Suppressor macrophage treated with lipopolysaccharide for 4 hours (primary cell): ENCODE measurements at places on chromosomes 1 and 21.
A peak's percentile ranks its signal among the peaks of the same experiment; 100 is the strongest.

DNA sequence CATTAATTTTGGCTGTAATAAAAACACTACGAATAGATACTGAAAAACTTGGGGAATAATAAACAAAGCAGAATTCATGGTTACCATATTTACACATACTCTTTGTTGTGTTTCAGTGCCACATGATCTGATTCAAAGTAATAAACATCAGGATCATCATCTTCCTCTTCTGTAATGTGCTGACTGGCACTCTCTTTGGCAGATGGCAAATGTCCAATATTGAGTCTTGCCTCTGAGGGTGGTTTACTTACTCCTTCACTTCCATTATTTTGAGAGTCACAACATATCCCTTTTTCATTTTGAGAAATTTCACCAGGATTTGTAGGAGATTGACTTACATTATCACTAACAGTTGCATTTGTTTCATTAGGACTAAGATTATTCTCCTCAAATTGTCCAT is 50.7 kb downstream of the ZZZ3 start:
- DNase-seq: peak; percentile 42

GRCh38 chr1:26913754-26914619 is at the start of gene NR0B2:
TSS of gene NR0B2 (minus strand) at chr1:26913975. CDS start at chr1:26913940, 35 bp downstream.
- DNase-seq: no peak

DNA sequence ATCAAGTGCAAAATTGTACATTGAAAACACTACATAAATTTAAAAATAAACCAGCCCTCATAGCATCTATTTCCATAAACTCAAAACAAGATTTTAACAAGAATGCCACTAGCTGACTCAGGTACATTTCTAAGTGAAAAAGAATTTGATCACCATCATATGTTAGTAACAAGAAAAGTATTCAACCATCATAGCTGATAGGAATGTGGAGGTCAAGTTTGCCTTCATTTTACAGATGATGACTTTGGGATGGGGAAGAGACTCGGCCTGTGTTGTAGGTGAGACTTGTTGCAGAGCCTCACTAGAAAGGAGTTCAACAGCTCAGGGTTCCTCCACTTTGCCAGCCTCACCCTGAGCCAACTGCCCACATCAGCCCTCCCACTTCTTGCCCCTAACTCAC is 318.8 kb upstream of the FAM78B start:
- no peak for DNase-seq

DNA sequence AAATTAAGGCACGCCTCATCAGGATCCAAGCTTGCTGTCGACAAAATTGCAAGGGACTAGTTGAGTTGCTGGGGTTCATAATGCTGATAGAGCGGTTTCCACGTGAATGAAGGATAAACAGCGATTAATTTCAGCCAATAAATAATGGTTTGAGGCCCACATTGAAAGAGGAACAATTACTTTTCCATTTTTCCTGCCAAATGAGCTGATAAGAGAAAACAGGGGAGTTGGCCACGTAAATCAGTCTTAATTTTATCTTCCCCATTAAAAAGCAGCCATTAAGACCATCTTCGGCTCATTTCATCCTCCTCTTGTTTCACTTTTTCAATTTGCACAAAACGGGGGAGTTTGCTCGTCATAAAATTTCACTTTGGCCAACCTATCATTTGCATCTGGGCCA is 235.5 kb upstream of the RRP15 start:
- no peak for DNase-seq

DNA sequence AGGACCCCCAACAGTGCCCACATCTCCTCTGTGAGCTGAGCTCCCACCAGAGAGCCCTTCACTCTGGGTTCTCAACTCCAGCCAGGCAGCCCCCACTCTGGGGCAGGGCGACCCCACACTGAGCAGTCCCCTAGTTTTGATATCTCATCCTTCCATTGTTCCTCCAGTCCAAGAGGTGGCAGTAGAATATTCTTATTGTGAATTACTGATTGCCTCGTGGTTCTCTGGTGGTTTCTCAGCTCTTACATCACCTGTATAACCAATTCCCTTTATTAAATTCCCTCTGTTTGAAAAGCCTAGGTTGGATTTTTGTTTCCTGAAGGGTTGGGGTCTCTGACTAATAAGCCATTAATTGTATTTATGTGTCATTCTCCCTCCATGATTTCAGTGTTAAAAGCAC is 407.5 kb downstream of the SETD4 start:
- peak; percentile 15 for DNase-seq

DNA sequence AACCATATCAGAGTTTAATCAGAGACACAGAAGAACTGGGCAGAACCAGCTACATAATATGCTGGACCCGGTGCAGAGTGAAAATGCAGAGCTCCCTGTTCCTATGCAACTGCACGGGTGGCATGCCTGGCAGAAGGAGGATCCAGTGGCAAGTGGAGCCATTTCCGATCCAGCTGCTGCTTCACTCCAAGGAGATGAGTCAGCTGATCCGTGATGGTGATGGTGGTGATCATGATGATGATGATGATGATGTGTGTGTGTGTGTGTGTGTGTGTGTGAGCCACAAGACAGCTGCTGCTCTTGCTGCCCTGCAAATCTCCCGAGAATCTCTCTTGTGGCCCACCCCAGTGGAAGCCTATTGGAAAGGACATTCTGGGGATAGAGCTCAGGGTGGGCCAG is 133.0 kb downstream of the URB2 start:
- no peak for DNase-seq

DNA sequence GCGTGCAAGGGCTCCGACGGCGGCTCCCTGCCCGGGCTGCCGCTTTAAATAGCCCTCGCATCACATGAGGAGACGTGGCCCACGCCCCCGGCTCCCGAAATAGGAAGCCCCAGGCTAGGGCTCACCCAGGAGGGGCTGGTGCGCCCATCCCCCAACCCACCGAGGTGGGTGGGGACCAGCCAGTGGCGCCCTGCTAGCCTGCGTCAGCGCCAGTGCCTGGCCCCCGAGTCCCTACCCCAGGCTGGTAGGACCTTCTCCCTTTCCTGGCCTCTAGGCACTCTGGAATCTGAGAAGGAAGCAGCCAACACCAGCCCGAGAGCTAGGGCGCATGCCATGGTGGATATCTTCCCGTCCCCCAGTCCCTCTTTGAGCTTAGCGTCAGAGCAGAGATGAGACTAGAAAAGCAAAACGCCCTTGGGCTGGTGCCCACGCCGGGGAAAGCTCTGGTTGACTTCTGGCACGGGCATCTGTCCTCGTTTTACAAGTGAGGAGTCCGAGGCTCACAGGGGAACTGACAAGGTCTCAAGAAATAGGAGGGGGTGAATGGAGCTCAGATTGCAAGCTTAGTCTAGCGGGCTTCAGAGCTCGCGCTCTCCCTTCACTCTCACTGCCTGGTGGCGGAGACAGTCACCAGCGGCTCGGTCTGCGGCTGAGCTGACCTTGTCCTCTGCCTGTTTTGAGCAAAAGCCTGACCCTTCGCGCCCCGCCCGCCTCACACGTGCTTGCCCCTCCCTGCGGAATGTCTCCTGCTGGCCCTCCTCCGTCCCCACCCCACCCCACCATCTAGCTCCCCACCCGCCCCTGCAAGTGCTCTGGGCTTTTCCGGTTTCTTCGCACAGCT is at the start of gene FABP3:
Gene FABP3, minus strand, starts transcription at position 21 of the 841 bp plus-strand sequence. CDS start 62 bp downstream, outside the sequence.
- peak; percentile 39 for DNase-seq

- no peak for DNase-seq
These were observed 21.4 kb downstream of the AHCYL1 start for GRCh38 chr1:110005971-110006370.
